ENCODE measurements at places on chromosomes 3 and 15.

- DNase-seq = no peak
Measured at GRCh38 chr3:62229211-62229610, 144.1 kb downstream of the FEZF2 start.

GRCh38 chr3:152123457-152123856 lies 145.3 kb upstream of the MBNL1 start:
- DNase-seq = no peak

- DNase-seq = no peak
Measured at GRCh38 chr15:58534556-58534955, 102.8 kb downstream of the LIPC start.

- DNase-seq = no peak
Measured at GRCh38 chr15:86079508-86080266, at the start of gene AGBL1. Gene AGBL1, plus strand, starts transcription at chr15:86079871.

- no peak for DNase-seq
Measured at GRCh38 chr3:143476965-143477640, 357.5 kb downstream of the CHST2 start.

All from activated CD8-positive, alpha-beta memory T cell treated with anti-CD3 and anti-CD28 coated beads for 48 hours (primary cell).